ENCODE measurements at places on chromosomes 13 and 19.
A peak's percentile ranks its signal among the peaks of the same experiment; 100 is the strongest.

DNA sequence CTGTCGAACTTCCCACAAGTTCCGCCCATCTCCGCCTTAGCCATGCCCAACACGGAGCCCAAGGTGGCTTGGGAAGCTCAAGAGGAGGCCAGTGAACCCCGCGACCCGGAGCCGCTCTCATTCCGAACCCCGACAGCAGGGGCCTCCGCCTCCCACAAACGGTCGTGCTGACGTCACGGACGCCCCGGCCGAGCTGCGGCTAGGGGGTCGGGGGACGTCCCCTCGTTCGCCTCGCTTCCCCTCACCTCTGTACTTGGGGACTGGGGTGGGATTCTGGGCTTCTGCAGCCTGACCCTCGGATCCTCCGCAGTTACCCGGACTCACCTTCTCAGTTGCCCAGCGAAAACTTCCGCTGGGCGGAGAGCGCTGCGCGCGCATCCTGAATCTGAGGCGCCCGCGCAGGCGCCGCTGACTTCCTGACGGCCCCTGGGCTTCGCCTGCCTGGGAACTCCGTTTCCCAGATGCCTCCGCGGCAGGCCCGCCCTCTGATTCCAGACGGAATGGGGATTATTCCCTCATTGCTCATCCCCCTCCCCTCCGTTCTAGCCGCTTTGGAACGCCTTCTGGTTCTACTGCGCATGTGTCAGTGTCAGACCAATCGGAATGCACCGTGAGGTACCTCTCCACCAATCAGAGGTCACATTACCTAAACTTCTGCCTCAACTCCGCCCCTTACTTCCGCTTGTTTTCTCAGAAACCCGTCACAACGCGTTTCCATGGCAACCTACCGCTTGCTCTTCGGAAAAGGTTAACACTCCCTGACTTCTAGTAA is at the start of gene VRK3:
Gene VRK3 (minus strand): TSS at position 351 of the 772 bp plus-strand sequence. CDS start 9,210 bp downstream, outside the sequence.
- DNase-seq = peak; percentile 89

DNA sequence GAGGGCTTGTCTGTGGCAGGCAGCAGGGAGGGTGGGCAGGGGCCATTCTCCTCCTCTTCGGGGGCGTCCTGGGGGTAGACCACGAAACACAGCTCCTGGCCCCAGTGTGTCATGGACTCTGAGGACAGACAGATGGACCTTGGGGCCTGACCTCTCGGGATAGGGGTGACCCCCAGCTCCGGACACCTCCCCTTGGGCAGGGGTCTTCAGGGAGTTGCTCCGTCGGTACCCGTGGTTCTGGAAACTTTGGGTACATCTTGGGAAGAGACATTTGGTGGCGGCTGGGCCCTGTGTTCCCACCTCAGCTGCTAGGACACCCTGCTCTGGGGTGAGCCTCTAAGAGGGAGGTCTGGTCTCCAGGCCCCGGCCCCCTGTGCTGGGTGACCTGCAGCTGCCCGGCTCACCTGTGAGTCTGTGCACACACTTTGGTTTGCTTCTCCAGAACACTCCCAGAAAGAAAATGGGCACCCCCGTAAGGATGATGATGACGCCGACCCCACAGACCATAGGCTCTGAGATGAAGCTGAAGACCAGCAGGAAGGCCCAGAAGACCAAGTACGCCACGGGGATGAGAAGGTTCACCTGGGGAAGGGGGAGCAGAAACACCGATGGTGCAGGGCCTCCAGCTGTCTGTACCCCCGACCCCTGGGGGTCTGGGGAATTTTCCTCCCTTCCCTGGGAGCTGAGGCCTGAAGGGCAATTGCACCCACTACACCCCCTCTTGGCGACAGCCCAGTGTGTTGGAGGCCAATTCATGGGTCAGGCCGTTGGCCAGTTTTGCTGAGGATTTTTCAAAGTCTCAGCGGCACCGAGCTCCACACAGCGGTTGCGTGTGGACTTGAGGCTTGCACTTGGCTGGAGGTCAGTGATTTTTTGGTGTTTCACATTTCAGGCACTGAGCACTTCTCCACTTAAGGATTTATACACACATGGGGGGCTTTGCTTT is 15.0 kb downstream of the LRP3 start:
- DNase-seq = no peak

- no peak for DNase-seq
Measured at GRCh38 chr19:48614436-48615230, at the start of gene FAM83E. Gene FAM83E, minus strand, starts transcription at chr19:48615076. Its CDS starts 1,704 bp downstream, at chr19:48613372.

DNA sequence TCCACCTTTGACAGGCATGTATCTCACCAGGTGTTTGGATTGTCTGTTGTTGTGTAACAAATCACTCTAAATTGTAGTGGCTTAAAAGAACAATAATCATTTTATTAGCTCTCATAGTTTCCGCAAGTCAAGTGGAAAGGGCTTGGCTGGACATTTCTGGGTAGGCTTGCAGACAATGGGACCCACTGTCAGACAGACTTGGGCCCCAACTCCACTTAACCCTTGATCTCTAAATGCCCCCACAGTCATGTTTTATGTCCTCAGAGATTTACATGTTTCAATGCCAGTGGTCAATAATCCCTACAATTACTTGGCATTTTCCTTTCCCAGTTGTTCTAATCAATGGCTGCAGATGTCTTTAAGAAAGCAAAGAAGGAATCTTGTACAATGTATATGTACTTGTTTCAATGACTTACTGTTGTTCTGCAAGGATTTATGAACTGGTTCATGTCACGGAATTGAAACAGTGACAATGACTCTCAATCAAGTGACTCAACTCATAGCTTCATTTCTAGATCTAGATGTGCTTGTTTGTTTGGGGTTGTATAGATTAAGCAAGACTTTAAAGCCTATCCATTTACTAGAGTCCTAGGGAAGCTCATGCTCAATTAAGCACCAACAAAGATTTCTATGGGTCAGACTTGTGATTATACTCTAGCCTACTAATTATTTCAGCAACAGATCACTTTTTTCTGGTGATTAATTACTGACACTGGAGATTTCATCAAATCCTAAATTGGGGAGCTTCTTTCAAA is 510.1 kb upstream of the NBEA start:
- DNase-seq = no peak

DNA sequence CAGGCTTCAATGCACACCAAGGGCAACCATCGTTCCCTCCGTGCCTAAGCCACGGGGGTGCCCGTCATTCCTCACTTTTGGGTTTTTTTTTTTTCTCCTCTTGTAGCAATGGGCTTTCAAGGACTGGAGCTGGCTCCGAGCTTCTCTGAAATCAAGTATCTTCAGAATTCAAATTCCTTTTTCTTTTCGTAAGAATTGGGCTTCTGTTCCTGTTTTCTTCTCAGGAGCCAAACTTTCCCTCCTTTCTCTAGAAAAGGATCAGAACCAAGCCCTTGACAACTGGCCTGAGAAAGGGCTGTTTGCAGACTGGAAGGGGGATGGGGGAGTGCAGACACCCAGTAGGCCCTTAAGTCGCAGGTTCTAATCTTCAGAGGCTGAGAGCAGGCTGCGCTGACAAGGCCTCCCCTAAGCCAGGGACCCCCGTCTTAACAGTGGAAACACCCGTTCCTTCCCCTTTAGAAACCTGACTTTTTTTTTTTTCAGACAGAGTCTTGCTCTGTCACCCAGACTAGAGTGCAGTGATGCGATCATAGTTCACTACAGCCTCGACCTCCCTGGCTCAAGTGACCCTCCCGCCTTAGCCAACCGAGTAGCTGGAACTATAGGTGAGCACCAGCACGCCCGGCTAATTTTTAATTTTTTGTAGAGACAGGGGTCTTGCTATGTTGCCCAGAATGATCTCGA is 51.6 kb downstream of the RFX2 start:
- no peak for DNase-seq

- DNase-seq = no peak
Measured at GRCh38 chr13:62305756-62306155, 890.1 kb upstream of the PCDH20 start.

GRCh38 chr19:48053856-48054255 is 10.0 kb upstream of the CABP5 start:
- DNase-seq = no peak

- DNase-seq = no peak
Measured at GRCh38 chr13:36959456-36960116, 39.5 kb upstream of the SMAD9 start.

DNA sequence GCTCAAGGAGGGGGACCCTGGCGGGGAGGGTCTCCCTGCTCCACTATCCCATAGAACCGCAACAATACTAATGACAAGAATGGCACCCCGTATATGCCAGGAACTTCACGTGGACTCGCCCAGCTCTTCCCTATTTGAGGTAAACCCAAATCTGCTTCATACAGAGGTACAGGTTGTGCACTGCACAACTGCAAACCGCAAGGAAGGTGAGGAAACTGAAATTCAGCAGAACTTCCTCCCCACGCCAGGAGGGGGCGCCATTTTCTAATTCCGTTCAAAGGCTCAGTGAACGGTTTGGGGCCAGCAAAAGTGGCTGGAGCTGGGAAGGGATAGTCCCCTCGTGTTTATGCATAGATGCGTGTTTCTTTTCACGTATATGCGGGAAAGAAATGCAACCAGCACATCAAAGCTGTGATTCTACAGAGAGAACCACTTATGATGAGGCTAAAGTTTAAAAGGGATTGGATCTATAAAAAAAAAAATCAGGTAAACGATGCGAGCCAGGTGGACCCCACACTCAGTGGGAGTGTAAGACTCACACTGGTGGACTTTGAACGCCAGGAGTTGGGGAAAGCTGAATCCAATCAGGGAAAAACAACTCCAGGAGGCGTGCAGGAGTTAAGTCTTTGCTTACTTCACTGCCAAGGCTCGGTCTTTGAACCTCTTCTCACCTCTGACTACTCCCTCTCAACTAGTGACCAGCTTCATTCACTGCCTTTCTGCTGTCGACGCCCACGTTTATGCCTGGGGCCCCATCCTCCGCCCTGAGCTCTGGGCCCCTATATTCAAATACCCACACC is 20.3 kb downstream of the C19orf81 start:
- DNase-seq = no peak

DNA sequence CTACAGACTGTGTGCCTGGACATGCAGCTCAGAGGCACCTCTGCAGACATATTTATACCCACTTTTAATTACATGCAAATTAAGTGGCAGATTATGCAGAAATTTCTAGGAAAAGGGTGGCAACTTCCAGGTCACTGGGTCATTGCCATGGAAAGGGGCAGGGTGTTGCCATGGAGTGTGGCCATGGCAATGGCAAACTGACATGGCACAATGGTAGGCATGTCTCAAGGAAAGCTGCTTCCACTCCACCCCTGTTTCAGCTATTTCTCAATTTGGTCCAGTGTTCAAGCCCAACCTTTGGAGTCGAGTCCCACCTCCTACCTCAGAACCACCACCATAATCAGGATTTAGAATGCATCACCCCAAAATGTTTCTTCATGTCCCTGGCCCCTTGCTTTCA is 170.7 kb upstream of the TSHZ3 start:
- DNase-seq = no peak

- no peak for DNase-seq
Measured at GRCh38 chr19:33430674-33431277, 57.3 kb downstream of the CEBPG start.

DNA sequence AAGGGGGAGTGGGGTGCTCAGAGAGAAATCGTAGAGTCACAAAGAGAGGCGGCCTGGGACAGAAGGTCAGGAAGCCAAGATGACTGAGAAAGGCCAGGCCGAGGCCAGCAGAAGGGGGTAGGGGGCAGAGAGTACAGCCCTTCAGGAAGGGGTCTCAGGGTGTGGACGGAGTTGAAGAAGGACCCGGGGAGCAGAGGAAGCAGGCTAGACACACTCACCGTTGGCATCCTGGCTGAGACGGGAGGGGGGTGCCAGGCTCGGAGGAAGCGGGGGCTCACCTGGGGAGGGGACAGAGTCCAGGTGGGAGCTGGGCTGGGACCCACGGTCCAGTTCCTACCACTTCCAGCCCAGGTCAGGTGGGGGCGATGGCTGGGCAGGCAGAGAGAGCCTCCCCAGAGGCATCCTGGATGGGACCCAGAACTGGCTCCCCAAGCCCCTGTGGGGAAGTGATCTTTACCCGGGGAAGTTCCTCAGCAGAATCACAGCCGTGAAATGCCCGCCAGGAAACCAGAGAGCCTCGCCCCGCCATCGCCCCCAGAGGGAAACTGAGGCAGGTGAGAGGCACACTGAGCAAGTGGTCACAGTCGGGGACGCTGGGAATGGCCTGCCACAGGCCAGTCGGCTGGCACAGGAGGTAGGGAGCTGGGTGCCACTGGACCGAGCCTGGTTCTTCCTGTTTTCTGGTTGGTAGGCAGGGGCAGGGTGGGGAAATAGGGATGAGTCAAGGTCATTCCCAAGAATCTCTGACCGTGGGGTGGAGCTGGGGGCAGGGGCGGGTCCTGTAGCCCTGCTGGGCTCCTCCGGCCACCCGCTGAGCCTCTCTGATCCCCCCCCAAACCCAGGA is 1.4 kb downstream of the MATK start:
- no peak for DNase-seq

DNA sequence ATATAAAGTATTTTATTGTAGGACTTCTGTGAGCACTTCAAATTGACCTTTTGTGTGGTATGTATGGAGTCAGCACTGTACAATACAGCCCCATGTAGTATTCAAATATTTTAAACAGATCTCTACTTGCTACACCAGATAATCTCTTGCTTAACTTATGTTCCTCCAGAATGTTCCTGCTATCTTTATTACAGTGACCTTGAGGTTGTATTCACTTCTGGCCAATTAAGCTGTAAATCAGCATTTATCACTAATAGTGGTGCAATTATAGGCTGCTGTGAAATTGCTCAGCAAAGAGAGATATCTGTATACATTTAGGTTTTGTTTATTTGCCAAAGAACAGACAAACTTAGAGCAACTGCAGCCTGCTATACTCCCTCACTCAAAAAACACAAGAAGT is 1218.6 kb downstream of the PCDH17 start:
- no peak for DNase-seq

- no peak for DNase-seq
Measured at GRCh38 chr13:104949840-104950740, 1585.4 kb downstream of the EFNB2 start.

DNA sequence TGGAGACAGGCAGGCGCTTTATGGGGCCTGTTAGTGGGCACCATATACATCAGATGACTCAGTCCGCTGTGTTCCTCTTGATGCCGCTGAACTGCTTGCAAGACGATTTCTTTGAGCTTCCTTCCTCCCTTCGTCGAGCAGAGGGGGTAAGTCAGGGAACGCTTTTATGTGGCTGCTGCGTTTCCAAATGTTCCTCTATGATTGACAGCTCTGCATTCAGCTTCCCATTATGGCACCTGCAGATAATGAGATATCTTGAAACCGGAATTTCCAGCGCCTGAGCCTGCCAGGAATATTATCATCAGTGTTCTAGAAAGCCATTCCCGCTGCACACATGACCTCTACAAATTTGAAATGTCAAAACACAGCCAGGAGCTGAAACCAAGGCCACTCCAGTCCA is 257.0 kb downstream of the TSHZ3 start:
- DNase-seq = no peak

DNA sequence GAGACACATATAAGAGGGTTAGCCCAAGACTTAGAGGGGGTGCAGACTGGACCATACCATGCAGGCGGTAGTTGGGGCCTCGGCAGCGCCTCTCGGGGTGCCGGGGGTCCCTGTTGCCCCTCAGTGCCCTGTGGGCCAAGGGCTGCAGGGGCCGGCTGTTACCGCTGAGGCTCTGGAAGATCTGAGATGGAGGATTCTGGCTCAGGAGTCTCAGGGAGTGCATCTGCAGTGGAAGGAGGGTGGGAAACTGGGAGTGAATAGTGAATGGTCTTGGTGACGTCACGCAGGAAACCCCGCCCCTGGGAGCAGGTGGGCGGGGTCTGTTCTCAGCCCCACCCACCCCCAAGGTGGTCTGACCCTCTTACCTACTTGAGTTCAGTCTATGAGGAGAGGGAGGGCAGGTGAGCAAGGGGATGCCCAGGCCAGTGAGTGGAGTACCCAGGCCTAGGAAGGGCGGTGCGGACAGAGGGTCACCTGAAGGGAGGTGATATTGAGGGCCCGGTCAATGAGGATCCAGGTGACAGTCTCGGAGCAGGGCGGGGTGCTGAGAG is 1.7 kb upstream of the DBP start:
- no peak for DNase-seq

- DNase-seq = no peak
Measured at GRCh38 chr19:10471909-10472308, 31.2 kb downstream of the KEAP1 start.
